ENCODE measurements at places on chromosomes 12 and 14.

DNA sequence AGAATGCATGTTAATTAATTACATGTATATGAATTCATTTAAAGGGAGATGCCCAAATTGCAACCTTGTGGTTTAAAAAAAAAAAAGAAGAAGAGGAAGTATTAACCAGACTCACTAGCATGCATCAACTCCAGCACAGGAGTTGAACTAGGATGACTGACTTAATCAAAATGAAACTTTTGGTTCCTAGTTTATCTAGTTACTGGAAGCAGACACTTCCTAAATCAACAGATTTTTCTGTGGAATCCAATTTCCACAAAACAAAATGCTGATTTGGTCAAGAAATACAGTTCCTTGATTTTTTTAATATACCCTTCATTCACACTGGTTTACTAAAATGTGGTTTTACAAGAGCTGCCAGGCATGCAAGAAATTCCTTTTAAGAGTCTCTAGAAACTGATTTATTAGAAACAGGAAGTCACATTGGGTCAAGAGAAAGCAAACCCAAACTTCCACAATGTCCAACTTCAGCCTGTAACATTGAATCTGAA lies 41.6 kb downstream of the ITPR2 start:
- DNase-seq: no peak

DNA sequence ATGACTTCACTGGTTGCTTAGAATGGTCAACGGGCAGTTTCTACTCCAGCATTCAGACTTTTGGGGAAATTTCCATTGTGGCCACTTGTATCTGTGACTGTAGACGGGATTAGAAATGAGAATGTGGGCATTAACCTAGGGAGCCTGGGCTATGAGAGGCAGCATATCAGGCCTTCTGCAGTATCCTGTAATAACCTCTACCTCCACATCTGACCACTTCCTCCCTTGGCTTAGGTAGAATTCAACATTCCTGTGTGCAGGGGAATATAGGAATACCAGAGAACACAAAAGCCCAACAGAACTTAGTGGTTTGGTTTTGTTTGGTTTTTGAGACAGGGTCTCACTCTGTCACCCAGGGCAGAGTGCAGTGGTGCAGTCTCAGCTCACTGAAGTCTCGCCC lies 76.4 kb upstream of the HOXC13 start:
- DNase-seq: no peak

GRCh38 chr12:55548756-55549155 lies 646 bp upstream of the OR6C4 start:
- DNase-seq: no peak

DNA sequence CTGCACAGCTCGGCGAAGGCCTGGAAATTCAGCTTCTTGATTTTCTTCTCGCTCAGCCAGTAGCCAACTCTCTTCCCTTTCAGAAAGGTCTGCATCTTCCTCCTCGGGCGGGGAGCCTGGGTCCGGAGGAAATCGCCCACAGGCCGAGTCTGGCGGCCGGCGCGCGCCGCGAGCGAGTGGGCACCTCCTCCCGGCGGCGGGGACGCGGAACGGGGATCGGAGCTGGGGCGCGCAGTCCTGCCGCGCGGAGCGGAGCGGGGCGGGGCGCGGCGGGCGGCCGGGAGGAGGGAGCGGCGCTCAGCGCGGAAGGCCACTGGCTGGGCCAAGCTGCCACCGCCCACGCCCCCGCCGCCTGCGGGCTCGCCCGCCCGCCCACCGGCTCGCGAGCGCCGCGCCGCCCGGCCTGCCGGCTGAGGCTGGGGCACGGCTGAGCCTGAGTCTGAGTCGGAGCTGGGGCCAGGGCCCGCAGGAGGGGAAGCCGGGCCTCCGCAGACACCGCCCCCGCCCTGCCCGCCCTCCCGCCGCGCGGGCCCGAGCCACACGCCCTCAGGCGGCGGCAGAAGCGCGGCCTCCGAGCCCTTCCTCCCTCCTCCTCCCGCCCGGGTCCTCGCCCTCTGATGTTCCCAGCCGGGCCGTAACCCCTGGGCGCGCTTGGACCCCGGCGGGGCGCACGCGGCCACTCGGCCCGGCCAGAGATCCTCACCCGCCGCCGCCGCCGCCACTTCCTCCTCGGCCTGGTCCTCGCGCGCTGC lies 480 bp downstream of the ITPK1 start:
- DNase-seq: peak; percentile 84

DNA sequence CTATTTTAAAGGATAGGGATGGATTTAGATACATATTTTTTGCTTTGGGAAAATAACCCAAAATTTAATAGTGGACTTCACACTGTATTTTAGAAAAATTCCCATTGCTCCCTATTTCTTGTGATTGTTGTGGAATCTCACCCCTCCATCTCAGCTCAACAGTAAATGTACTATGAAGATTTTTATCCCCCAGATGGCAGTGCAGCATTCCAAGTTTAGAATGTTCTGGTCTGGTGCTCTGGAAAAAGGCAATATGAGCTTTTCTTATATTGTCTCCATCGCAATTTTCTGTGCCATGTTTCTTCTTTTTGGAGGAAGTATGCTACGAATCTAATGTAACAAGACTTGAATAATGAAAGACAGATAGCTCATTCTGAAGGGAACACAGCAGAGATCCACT lies 471.7 kb upstream of the SYT1 start:
- no peak for DNase-seq

GRCh38 chr12:73414926-73415325 lies 1122.7 kb upstream of the ATXN7L3B start:
- no peak for DNase-seq

DNA sequence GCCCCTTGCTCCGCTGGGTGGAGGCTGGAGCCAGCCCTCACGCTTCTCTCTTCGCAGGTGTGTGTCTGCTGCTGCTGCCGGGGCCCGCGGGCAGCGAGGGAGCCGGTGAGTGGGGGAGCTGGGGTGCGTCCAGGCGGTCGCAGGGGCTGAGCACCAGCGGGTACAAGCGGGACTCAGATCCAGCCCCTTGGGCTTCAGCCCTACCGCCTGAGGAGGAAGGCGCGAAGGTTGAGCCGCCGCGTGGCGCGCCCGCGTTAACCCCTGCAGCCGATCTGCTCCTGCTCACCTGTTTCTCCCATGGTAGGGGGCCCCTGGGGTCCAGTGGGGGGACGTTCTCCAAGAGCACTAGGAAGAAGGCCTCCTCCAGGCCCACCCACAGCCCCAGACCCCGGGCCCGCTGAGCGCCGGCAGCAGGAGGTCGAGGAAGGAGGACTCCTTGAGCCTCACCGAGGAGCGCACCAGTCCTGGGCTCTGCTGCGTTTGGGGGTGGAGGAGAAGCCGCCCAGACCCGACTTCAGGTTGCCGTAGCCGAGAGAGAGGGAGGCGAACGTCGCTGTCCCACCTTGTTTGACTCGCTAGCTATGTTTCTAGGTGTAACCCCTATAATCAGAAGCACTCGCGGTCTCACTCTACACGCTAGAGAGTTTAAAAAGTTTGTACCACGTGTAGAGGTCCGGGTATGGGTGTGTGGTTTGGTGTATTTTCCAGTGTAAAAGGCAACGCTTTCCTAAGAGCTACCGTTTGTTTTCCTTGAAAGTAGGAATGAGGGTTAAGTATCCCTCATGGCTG lies 834 bp downstream of the COCH start:
- DNase-seq: no peak

DNA sequence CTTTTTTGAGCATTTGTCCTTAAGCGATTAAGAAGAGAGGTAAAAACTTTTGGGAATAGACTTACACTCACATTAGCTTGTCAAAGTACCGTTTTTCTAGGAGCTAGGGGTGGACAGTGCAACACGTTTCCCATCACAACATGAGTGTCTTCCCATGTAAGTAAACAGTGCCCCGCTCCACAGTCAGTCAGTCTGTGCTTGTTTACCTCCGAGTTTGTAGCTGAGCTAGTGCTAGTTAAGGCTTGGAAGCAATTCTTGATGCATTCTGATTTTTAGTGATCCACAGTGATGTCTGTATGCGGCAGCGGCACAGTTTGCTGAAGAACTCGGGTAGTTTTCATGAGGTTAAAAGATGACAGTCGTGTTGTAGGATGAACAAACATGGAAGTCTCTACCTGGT lies 941 bp downstream of the ZDHHC17 start:
- DNase-seq: no peak

DNA sequence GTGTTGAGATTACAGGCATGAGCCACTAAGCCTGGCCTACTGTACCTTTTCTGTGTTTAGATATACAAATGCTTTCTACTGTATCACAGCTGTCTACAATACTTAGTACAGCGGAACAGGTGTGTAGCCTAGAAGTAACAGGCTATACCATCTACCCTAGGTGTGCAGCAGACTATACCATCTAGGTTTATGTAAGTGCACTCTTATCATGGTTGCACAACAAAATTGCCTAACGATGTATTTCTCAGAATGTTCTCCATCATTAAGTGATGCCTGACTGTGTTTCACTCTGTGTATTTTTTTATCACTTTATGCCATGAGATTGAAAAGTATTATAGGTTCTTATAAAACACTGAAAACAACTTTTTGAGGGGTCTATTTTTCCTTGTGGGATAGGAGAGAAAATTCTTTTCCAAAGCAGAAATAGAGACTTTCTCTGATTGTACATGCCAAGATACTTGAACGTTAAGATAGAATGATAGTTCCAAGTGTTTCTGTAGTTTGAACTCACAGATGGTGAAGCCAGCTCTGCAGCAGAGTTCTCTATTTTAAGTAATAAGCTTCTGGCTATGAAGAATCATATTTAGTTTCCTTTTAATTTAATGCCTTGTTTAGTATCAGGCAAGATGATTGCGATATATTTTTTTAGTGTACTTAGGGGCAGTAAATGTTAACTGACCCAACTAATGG lies 17.0 kb downstream of the TMPRSS12 start:
- no peak for DNase-seq

- no peak for DNase-seq
Observed at GRCh38 chr14:100750762-100751699, 24.3 kb downstream of the DLK1 start.

DNA sequence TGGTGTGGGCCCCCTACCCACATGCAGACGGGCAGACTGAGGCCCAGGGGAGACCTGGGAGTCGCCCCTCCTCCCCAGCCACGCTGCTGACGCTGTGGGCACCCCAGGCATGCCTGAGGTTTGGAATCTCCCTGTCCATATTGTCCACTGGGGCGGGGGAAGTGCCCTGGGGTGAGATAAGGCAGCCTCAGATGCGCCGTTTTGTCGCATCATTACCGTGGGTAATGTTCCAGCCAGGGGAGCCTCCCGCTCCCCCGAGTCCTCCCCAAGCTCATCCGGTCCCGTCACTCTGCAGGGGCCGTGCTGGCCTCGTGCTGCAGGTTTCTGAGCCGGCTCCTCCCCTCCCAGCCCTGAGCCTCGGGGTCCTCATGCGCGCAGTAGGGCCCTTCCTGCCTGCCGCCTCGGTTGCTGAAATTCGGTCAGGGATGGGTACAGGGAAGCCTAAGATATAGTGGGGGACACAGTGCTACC lies 11.4 kb downstream of the INF2 start:
- no peak for DNase-seq

- DNase-seq: no peak
Observed at GRCh38 chr12:88876857-88877256, 296.6 kb upstream of the KITLG start.

DNA sequence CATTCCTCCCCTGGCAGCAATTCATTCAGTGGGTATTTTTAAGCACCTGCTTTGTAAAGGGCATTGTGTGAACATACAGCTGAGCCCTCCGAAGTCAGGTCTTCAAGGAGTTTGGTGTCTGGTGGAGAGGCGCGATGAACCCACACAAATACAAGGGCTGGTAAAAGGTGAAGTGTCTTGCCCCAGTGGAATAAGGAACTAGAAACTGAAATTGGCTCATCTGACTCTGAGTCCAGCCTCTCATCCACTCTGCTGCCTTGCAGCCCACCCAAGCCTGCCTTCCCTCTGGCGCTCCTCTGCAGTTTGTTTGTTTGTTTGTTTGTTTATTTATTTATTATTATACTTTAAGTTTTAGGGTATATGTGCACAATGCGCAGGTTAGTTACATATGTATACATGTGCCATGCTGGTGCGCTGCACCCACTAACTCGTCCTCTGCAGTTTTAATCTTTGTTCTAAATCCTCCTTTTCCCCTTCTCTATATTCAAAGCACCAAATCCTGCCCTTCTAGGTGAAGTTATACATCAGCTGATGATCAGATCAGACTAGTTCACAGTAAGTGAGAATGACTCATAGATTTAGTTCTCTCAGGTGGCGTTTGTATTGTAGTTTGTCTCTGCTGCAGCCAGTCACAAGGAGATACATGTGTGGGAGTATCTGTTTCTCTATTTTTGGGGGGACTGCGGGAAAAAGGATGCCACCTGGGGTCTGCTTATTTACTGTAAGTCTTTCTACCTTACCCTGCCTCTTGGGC lies 394.5 kb downstream of the APAF1 start:
- DNase-seq: no peak

GRCh38 chr12:26281320-26281719 lies 85.9 kb downstream of the SSPN start:
- DNase-seq: no peak

GRCh38 chr14:54688229-54688628 lies 121.3 kb downstream of the SAMD4A start:
- DNase-seq: no peak
